DMS79 treated with DMSO at 0.1 percent for 48 hours (cell line): ENCODE measurements at places on chromosomes 16 and 17.
A peak's percentile ranks its signal among the peaks of the same experiment; 100 is the strongest.

GRCh38 chr17:29113334-29113733 is 66.9 kb downstream of the MYO18A start:
- DNase-seq = peak; percentile 30

GRCh38 chr17:13051915-13052314 is 34.1 kb upstream of the ELAC2 start:
- DNase-seq = no peak

DNA sequence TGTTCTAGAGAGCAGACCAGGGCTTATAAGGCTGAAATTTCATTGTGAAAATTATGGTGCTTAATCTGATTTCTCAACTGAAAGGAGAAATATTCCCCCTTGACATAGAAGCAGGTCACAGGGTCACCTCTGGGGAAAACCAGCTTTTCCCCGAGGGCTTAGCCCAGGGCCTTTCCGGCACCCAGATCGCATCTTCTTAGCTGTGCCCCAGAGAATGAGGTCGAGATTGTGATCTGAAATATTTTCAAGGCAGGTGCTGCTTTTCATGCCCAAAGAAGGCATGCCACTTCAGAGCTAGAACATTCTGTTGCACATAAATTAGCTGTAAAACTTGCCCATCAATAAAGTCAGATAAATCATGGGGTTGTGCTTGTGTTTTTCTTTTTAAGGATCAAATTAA is 25.4 kb upstream of the ARHGAP17 start:
- no peak for DNase-seq

DNA sequence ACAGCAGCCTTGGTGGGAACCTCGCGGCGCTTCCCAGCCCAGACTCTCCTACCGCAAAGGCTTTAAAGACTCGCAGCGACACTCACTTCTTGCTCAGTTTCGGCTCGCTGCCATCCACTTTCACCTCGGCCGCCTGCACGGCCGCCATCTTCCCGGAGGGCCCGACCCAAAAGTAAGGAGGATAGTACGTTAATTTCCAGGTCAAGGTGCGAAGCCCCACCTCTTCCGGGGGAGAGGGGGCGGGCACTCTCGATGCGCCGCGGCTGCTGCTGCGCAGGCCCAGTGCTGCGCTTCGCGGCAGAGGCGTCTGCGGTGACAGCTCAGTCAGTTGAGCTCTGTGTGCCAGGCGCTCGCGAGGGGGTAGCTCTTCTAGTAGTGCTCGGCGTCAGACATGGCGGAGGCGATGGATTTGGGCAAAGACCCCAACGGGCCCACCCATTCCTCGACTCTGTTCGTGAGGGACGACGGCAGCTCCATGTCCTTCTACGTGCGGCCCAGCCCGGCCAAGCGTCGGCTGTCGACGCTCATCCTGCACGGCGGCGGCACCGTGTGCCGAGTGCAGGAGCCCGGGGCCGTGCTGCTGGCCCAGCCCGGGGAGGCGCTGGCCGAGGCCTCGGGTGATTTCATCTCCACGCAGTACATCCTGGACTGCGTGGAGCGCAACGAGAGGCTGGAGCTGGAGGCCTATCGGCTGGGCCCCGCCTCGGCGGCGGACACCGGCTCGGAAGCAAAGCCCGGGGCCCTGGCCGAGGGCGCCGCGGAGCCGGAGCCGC is at the start of the genes KARS1 and TERF2IP:
KARS1 (minus strand) TSS at position 174 of the 773 bp plus-strand sequence; CDS start at position 148, 26 bp downstream.
TERF2IP (plus strand) TSS at position 282 of the 773 bp plus-strand sequence; CDS start at position 392, 110 bp downstream.
- DNase-seq = peak; percentile 55

GRCh38 chr17:67998466-67998865 is 2.2 kb upstream of the C17orf58 start:
- DNase-seq = no peak

- DNase-seq = no peak
Measured at GRCh38 chr17:41334385-41335305, 16.0 kb downstream of the KRT33A start.

DNA sequence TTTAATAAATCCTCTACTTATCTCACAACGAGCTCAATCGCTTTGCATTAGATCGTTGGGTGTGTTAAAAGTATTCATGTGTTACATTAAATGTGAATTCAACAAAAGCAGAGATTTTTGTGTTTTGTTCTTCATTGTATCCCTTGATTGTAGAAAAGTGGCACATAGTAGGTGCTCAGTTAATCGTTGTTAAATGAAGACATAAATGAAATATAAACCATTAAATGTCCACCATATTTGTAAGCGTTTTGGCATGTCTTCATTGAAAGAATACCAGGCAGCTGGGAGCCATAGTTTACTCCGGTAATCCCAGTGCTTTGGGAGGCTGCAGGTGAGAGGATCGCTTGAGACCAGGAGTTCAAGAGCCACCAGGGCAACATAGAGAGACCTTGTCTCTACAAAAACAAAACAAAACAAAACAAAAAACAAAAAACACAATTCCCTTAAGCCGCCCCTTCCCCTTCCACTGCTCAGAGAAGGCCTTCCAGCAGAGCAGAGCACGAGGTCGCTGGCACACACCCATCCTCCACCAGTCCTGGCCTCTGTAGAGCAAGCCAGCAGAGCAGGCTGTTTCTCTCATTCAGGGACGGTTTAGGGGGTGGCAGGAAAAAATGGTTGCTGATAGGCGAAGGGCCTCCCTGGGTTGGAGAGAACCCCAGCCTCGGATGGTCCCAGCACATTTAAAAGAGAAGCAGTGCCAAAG is 673 bp upstream of the CHD9 start:
- DNase-seq = no peak

GRCh38 chr16:9235867-9236266 is 144.4 kb downstream of the HAPSTR1 start:
- peak; percentile 29 for DNase-seq

DNA sequence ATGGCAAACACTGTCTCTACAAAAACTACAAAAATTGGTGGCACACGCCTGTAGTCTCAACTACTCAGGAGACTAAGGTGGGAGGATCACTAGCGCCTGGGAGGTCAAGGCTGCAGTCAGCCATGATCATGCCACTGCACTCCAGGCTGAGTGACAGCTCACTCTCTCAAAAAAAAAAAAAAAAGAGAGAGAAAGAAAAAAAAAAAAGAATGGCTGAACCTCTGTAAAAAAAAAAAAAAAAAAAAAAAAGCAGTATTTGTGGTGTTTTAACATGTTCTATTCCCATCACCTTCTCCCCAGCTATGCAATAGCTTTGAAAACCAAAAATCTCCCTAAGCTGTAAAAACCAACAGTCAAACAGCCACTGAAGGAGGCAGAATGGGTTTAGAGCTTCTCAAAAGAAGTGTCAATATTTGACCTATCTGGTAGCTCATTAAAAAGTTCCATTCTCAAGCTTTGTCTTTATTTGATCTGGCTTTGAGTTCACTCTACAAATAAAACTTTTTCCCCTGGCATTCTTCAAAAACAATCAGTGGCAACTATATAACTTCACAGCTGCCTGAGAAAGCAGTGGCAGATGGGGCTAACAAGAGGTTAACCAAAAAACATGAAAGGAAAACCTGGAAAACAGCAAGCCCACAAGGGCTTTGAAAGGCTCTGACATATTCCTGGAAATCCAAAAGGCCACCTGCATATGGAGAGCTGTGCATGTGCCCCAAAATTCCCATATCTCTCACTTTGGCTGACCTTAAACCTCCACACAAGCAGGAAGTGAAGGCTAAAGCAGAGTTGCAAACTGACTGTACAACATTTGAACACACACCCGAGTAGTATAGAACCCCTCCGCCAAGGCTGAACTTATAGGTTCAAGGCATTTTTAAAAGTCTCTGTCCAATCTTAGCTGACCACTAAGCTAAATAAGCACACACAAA is 36.0 kb downstream of the USP32 start:
- no peak for DNase-seq
